Inflammatory macrophage (primary cell): ENCODE measurements at places on chromosomes 1 and 21.

DNA sequence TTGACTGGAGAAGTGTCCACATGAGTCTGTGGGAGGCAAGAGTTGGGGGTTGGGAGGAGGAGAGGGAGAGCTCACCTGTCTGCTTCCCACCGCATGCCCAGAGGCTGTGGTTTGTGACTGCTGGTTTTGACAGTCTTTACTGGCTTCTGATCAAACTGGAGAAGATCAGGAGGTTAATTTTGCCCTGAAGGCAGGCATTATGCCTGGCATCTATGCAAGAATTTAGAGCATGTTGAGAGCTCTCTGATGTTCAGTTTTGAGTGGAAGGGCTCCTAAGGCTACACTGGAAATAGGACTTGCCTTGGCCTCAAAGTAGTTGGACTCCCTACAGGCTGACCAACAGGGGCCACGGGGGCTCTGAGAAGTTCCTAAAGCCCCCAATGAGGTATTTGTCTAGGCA, 101.6 kb downstream of the TLR5 start:
- no peak for DNase-seq

DNA sequence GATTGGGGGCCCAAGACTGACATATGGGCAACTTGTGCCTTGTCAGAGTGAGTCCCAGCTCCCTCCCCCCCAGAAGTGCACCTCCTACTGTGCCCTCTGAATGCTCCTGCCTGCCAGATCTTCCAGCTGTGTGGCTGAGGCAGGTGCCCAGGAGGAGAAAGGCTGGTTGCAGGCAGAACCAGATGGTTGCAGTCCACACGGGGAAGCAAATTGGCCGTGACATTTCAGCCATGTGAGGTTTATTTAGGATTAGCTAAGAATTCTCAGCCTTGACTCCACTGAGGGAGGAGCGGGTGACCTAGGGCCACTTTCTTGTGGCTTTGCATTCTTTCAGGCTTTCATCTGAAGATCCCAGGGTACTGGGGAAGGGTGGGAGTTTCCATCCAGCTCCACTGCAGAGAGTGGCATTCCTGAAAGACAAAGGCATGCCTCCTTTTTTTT, 33.8 kb downstream of the PEX14 start:
- no peak for DNase-seq

DNA sequence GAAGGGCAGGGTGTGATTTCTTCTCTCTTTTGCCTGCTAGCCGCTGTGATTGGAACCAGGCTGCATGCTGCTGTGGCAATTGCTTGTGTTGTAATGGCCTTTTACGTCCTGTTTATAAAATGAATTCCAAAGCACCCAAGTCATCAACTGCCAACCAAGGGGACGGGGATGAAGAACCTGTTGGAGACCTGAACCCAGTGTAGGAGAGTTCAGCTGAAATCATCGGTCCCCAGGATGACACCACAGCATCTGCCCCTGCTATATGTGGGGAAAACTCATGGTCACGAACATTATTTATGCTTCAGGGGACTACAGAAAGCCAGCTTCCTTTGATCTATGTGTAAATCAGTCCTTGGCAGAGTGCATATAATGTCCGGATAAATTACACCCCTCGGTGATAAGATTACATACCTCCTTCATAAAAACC, 3.8 kb downstream of the TMEM167B start:
- DNase-seq: no peak

DNA sequence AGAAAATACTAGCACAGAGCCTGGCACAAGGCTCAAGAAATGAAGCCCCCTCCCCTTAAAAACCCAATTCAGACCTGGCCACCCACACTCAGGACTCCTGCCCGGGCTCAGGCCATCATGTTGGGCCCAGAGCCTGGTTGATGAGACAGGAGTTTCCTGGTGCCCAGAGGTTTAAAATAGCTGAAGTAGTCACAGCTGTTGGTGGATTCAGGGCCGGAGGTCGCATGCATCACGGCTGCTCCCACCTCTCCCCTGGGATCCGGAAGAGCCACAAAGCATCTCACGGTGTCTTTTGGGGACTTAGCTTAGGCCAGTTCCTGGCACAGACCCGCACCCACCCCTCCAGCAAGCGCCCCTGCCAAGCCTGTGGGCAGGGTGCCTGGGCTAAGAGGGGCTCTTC, 2.6 kb upstream of the PADI2 start:
- DNase-seq: no peak

DNA sequence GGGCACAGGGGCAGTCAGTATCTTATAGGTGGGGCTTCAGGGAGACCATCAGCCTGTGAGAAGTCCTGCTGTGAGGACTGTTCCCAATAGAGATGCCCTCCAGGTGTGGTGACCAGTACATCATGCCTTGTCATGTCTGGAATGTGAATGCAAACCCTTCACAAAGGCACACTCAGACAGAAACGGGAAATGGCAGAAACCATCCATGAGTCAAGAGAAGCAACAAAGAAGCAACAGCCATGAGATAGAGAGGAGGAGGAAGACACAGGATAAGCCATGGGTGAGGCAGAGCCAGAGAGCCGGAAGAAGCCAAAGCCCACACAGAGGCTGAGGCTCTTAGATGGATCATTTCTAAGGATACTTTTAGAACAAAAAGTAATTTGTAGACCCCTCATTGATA, 20.1 kb upstream of the ZP4 start:
- DNase-seq: no peak

DNA sequence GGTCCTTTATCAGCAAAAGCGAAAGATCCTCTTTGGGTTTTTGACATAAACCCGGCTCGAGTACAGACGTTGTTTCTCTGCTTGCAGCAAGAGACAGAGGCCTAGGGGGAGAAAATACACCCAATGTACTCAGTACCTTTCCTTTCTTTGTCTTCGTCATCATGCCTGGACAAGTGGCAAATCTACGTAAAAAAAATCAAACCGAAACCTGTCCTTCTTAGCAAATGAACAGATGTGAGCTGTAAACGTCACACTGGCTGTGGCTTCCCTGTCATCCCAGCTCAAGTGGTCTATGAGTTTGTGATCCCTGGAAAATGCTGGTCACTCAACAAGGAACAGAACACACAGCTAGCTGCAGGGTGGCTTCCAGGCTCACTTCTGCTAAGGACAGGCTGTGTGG, 39.9 kb downstream of the STPG1 start:
- no peak for DNase-seq

DNA sequence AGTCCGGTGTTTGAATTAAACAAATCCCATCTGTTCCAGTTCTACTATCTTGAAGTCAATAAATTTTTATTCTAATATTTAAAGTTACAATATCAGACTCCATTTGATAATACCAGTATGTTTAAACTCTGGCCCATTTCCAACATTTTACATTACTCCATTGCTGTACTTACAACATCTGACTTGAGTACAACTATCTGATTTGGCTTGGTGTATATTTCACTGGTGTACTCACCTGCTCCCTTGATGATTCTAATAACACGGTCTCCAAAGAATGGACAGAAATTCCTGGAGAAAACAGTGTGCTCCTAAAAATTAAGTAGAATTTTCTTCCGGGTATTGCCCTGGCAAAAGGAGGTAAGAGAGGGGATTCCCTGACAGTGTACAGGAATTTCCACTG, 680.5 kb upstream of the ADAMTS5 start:
- no peak for DNase-seq

DNA sequence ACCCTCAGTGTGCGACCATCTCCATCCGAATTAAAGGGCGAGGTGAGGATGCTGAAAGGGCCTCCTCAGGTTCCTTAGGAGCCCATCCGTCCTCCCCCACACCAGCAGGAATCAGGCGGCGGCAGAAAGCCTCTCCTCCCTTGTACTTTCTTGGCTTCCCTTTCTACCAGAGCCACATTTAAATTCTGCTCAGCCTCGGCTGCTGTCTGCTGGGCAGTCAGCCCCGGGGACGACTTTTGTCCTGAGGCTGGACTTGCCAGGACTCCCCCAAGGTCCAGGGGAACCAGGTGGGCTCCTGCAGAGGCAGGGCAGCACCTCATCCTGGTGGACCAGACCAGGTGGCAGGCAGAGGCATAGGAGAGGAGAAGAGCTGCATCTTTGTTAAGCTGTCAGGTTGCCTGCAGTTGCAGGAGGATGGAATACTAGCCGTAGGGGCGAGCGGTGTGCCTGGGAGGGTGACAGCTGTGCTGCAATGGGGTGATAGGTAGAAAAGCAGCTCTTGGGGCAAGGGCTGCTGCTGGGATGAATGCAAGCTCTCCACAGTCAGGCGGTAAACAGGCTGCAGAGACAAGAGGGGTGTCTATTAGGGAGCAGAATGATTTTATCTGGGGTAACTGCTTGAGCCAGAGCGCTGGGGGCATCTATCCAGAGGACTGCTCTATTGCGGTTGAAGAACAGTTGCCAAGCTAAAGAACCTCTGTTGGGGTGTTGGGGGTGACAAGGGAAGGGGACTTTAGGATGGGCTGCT, 46.2 kb upstream of the WASF2 start:
- no peak for DNase-seq

GRCh38 chr1:40539338-40539737, 7.9 kb downstream of the ZNF684 start:
- peak; percentile 44 for DNase-seq

GRCh38 chr21:35853321-35854239, 206.7 kb downstream of the SETD4 start:
- DNase-seq: no peak

- DNase-seq: no peak
Observed at GRCh38 chr1:205262731-205263171, 35.0 kb downstream of the TMCC2 start.

DNA sequence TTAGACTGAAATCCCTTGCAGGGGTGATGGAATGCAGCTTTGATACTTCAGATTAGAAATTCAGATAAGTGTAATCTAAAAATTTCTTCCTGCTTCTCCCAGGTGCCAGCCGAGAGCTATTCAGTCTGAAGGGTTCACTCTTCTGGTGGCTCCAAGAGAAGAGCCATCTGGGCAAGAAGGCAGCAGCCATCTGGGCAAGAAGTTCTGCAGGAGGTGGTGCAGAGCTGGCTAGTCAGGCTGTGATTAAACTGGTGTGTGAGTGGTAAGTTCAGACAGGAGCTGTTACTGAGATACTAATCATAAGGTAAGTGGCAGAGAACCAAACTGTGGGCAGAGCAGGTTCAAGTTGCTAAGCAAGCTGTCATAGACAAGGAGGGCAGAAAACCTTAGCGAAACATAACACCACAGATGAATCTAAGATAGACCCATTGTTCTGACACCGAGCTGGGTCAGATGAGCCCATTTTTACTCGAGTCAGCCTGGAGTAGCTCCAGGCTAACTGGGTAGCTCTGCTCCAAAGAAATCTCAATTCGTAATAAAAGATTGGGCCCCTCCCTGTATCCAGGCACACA, 14.4 kb upstream of the TP53BP2 start:
- DNase-seq: no peak

GRCh38 chr1:3019007-3019515, 2.2 kb upstream of the ACTRT2 start:
- DNase-seq: no peak

DNA sequence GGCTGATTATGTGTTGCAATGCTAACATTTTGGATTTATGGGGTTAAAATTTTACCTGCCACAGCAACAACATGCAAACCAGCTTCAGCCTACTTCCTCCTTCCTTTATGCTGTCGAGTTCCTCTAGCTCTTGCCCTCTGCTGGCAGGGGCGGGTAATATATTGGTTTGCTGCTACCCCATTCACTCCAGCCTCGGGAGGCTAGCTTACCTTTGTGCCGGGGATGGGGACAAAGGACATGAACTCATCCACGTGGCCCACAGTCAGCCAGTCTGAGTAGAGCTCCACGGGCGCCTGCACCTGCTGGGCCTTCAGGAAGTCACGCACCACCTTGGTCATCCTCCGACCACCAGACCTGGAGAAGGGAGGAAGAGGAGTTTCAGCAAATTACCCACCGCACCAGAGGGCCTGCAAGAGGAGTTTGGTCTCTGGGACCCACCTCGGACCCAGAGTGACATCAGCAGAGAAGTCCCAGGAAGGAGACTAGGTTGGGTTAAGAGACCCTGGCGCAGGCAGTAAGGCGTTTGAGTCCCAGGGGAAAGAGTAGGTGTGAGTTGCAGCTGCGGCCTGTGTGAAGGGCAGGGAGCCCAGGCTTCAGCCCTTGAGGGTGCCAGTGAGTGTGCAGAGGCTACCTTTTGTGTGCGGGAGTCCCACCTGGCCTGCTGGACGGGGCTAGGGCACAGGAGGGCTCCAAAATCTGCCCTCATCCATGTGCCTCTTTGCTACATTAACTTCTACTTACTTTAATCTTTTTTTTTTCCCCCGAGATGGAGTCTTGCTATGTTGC, 21.8 kb upstream of the SDHB start:
- peak; percentile 66 for DNase-seq

DNA sequence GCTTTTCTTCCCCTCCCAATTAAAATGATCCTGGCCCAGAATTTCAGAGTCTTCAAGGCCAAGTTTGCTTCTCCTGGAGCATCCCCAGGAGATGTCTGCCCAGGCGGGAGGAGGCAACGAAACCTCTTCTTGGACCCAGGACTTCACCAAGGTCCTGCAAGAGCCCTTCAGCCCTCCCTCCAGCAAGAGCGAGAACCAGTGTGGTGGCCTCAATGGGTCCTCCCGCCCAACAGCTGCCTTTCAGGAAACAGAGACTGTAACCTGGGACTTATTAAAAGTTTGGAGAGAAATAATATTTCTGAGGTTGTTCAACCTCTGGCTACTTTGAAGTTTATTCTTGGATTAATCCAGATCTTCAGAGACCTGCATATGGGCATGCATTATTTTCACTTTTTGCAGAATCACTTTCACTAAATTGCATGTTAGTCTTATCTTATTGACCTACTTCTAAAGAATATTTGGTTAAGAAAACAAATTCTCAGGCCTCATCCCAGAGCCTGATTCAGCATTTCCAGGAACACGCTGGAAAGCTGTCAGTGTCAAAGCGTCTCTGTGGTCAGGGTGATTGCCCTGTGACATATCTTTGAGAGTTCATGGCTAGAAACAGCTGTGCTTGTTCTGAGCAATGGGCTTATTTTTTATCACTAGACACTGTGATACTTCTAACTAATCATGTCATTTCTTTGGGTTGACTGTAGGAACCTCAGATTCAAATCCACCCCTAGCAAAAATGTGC, 66.0 kb upstream of the CLDN14 start:
- DNase-seq: no peak

GRCh38 chr21:15706696-15707095, 23.1 kb upstream of the USP25 start:
- DNase-seq: no peak

GRCh38 chr1:46603858-46604549, at the start of gene MKNK1:
Gene MKNK1, minus strand, starts transcription at chr1:46604268. Its CDS starts 20,941 bp downstream, at chr1:46583327.
- DNase-seq: peak; percentile 89

DNA sequence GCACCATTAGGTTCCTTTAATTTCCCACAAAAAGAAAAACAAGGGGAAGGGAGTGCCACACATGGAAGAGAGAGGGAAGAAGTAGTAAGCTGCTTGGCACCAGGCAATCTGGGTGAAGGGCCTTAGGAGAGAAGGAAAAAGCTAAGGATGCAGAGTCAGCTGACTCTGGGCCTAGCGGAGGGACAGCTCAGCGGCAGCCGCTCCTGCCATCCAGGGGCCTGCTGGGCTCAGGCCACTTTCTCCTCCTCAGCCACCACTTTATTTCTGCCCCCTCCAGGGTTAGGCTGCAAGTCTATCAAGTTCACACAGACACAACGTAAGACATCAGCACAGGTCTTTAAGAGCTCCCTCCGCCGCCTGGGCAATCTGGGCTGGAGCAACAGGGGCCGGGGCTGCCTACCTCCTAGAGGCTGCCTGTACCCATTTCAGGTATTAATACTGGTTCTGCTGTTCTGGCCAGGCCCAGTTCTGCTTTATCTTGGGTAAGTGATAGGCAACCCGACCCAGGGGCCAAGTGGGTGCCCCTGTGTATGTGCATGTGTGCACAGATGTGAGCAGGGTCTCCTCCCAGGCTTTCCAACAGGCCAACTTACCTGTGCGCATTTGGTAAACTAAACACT, 53.6 kb downstream of the SLC45A1 start:
- DNase-seq: no peak

GRCh38 chr1:17520473-17521319, 18.8 kb upstream of the ARHGEF10L start:
- DNase-seq: no peak
